ENCODE measurements at places on chromosomes 16 and 17.
A peak's percentile ranks its signal among the peaks of the same experiment; 100 is the strongest.

DNA sequence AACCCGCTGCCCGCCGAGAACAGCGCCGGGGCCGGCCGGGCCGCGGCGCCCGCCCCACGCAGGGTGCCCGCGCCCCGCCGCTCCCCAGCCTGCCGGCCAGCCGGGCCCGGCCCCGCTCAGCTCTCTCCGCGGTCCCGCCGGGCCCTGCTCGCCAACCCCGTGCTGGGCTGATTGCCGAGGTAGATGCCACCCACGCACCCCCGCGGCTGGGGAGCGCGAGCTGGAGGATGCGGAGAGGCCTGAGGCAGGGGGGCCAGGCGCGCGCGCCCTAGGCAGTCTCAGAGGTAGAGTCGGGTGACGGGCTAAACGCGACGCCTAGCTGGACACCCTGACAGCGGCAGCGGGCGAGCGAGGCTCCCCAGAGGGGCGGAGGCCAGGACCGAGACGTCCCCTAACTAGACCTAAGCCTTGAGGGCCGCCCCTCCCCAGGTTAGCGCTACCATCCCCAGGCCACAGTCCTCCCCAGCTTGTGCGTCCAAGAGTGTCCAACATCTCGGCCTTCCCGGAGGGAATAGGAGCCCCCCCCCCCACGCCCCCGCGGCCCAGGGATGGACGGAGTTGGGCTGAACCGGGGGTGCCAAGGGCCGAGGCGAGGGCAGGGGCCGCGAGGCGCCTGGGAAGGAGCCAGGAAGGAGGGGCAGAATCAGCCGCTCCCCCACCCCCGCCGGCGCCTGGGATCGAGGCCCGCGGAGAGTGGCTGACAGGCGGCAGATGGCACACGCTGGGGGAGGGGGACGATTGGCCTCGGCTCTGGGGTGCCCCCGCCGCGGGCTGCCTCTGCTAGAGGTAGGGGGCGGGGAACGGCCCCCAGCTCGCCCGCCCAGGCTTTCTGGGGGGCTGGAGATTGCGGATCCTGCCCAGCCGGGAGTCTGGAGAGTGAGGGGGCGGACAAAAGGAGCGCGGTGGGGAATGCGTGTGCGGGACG lies 2.5 kb upstream of the ZNF423 start:
- peak; percentile 43 for DNase-seq

GRCh38 chr17:40345161-40345993 lies 19.2 kb downstream of the GJD3 start:
- DNase-seq = no peak

GRCh38 chr17:31318851-31319661 lies 2.4 kb downstream of the EVI2A start:
- no peak for DNase-seq

- DNase-seq = no peak
Observed at GRCh38 chr16:56346131-56346890, 79.0 kb downstream of the AMFR start.

DNA sequence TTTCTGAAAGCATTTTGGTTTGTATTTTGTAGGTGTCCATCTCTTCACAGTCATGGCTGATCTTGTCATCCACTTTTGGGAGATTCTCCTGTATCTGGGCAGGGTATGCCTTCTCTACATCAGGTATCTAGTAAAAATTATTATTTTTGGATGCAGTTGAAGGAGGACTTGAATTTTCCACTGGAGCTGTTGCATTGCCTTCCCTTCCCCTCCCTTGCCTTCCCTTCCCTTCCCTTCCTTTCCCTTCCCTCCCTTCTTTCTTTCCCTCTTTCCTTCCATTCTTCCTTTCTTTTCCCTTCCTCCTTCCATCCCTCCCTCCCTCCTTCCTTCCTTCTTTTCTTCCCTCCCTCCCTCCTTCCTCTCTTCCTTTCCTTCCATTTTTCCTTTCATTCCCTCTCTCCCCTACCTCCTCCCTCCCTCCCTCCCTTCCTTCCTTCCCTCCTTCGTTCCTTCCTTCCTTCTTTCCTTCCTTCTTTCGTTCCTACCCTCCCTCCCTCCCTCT lies 33.8 kb upstream of the CPHXL start:
- DNase-seq = no peak

GRCh38 chr16:19377864-19378263 lies 39.8 kb upstream of the TMC5 start:
- DNase-seq = no peak

- DNase-seq = no peak
Observed at GRCh38 chr17:78423961-78424675, 45.7 kb downstream of the PGS1 start.

DNA sequence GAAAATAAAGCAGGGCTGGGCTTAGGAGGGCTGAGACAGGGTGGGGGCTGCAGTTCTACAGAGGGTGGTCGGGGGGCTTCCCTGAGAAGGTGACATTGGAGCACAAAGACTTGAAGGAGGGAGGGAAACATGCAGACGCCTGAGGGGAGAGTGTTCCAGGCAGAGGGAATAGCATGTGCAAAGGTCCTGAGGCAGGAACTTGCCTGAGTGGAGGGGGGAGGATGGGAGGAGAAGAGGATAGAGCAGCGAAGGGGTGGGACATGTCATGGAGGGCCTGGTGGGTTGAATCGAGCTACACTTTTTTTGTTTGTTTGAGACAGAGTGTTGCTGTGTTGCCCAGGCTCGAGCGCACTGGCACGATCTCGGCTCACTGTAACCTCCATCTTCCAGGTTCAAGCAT lies 33.0 kb downstream of the GINS3 start:
- no peak for DNase-seq

- peak; percentile 69 for DNase-seq
Observed at GRCh38 chr17:81115749-81116464, 49.4 kb upstream of the PVALEF start.

DNA sequence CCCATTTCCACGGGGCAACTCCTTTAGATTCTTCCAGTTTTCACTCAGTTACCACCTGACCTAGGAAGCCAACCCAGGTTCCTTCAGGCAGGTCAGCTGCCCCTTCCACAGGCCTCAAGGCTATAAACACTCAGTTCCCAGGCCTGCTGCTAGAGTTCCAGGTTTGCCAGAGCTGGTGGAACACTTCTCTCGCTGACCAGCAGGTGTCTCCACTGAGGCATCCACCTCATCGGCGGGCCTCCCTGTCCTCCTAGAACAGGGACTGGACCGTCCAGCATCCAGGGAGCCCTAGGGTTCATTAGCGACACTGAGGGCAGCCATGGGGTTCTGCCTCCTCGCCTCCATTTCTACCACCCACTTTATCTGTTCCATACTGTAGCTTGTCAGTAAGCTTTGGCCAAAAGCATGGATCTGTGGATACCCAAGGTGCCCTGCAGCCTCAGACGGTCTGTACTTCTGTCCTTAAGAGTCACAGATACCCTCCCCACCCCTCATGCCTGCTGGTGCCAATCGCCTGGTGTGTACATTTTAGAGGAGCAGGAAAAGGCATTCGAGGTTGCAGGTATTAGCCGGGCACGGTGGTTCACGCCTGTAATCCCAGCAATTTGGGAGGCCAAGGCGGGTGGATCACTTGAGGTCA lies 29.0 kb downstream of the PIMREG start:
- peak; percentile 79 for DNase-seq

DNA sequence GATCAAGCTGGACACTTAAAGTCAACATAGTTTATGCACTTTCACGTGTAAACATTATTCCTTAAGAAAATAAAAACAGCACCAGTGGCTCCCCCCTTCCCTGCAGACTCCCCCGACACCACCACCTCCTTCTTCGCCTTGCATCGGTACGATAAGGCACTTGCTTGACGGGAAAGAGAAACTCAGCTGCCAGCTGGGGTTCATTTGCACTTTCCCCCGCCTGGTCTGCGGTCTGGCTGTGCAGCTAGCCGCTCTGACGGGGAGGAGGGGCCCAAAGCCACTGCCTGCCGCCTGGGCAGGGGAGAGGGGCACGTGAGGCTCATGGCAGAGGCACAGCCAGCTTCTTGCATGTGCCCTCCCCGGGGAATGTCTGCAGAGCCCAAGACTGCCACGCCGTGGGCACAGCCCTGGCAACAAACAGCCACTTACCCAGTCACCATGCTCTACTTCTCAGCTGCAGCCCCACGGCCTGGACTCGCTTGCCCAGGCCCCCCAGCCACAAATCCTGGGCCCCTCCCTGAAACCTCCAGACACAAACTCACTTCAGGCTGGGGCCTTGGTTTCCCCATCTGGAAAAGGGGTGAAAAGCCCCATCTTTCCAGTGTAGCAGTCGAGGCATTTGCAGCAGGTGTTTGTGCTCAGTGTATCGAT lies 16.5 kb upstream of the PRM1 start:
- DNase-seq = peak; percentile 36

DNA sequence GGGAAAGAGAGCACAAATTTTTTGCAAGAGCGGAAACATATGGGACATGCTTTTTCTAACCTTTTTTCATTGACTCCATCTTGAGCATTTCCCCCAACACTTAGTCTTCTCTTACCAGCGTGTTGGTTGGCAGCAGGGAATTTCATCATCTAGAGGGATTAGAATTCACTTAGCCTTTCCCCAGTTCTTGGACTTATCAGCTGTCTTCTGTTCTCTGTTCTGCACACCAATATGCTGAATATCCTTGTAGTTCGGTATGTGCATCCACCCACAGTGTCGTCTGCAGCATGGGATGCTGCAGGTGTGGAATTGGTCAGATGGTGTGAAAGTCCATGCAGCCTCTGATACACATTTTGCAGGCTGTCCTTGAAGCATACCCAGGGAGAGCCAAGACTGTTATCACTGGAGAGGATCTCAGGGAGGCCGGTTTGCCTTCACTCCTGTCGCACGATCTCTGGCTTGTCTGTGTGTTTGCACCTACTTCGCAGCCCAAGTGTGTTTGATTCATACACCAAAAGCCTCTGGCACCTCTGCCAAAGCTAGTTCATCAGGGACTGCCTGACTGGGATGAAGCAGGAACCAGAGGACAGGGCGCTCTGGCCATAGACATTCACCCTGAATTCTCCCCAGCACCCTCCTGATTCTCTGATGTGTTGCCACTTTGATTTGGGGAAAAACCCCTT lies 93.3 kb downstream of the SOCS1 start:
- peak; percentile 42 for DNase-seq

GRCh38 chr16:27239906-27240655 lies 28.5 kb downstream of the NSMCE1 start:
- no peak for DNase-seq

DNA sequence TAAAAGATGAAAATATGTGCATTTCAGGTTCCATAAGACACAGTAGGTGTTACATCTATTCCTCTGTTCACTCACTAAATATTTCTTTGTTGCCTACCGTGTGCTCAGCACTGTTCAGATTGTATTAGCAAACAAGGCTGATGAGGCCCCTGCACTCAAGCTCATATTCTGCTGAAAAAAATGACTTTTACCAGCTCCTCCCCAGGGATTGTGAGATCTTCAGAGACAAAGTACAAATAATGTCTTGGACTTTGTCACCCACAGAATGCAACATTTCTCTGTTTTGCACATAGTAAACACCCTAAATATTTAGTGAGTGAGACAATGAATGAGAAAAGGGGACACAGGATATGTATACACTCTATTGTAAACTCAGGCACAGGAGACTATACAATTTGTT lies 21.9 kb upstream of the MYOCD start:
- DNase-seq = no peak

GRCh38 chr16:66599726-66600125 lies 4.8 kb upstream of the CMTM3 start:
- DNase-seq = no peak

DNA sequence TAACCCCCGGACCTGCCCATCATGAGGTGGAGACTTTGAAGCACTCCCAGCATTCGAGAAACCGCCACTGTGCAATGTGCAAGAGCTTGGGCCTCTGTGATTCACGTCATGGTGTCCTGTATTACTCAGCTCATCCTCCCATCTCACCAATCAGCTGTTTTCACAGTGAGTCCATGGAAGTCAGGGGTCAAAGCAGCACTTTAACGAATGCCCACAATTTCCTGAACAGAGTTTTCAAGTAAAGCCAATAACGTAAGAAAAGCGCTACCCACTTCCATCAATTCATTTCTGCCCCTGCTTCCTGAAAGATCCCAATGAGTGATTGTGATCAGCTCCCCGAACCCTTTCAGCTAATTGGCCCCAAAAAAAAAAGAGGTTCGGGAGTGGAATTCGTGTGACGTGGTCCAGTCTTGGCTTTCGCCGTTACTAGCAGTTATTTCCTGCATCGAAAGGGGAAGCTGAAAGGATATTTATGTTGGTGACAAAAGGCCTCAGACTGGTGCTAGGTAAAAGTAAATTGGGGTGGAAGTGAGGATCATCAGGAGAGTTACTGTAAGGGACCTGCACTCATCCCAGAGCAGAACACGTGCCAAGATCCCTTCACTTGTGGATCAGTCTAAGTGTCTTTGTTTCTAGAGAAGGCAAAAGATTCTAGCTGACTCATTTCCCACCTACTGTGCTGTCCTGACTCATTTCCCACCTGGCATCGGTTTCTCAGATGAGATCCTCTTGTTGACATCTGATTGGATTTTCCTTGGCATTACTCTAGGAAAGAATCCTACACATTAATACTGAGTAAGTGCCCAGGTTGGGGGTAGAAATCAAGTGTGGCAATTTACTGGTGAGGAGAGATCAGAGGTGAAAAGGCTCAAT lies 136.7 kb upstream of the NUDT7 start:
- no peak for DNase-seq

GRCh38 chr17:67044940-67045339 lies 586 bp downstream of the CACNG1 start:
- DNase-seq = no peak

DNA sequence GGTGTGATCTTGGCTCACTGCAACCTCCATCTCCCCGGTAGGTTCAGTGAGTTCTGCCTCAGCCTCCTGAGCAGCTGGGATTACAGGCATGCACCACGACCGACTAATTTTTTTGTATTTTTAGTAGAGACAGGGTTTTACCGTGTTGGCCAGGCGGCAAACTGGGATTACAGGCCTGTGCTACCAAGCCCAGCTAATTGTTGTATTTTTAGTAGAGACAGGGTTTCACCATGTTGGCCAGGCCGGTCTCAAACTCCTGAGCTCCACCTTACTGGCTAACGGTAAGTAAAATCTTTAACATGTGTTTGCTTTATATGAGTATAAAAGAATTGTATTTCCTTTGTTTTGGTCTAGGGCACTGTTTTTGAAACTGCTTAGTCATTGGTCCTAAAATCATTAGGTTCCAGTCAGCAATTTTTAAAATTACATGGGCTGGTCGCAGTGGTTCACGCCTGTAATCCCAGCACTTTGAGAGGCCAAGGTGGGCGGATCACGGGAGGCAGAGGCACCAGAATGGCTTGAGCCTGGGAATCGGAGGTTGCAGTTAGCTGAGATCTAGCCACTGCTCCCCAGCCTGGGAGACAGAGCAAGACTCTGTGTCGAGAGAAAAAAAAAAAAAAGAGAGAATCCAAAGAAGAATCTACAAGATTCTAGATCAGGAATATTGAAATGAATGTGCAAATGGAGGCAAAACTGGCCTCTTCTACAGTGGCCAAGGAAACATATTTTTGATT lies 3.6 kb downstream of the FLYWCH1 start:
- DNase-seq = no peak

GRCh38 chr17:67056746-67057490 lies 12.6 kb downstream of the CACNG1 start:
- no peak for DNase-seq

DNA sequence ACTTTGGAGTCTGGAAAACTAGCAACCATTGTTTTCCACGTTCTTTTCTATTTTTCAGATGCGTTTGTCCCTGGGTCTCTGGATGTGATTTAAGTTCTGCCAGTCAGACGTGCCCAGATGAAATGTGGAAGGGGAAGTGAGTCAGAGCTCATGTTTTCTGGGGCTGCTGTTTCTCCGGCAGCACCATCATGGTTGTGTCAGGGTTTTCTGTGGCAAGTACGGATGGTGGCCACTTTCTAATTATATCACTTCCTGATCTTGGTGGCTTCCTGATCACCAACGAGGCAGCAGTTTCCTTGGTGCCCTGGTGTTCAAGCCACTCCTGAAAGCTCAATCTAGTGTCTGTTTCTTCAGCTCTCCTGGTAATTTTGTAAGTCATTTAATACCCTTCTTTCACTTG lies 31.4 kb upstream of the PMFBP1 start:
- DNase-seq = no peak
